CMK (cell line): ENCODE measurements at places on chromosomes 1 and 21.

GRCh38 chr1:9836632-9836960 is 12.8 kb upstream of the CLSTN1 start:
- DNase-seq, result no peak

DNA sequence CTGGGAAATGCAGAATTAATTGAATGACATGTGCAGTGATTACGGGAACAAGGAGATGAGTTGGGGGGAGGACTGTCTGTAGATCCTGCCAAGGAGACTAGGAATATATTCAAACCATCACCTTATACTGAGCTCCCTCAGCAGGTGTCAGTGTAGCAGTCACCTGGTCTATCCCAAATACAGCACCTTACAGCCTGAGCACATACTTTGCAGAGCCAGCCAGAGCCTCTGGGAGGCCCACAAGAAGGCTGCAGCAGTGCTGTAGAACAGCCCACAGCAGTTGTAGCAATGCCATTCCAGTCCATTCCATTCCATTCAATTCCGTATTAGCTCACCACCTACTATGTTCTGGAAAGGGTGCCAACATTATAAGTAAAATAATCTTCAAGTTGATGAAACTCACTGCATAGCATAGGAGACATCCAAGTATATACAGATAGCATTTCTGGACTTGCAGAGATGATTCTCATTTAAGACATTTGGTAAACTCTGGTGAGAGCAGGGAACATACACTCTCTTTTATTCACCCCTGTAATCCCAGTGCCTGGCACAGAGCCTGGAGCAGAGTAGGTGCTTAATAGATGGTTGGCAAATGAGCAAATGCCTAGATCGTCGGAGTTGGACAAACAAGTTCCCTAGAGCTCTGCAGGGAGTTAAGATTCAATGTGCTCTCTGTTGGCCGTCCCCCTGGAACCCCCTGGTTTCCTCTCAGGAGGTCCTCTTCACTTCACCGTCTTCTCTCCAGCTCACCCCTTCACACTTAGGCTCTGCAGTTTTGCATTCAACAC is 44.7 kb downstream of the KCNC4 start:
- no peak for DNase-seq

DNA sequence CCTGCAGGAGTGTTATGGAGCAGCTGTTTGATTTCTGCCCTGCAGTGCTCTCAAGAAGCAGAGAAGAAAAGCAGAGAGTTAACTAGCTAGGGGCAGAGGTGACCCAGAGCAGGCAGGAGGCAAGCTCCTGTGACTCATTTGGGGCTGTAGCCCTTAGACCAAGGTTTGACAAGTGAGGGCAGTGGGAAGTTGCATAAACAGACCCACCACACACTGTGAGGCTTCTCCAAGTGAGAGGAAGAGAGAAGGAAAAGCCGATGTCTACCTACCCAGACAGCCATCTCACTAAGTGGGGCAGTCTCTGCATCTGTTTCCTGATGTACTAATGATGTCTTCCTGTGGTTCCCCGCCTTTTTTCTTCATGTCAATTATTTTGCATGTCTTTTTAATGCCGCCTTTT is 159.9 kb upstream of the NR5A2 start:
- DNase-seq, result no peak

DNA sequence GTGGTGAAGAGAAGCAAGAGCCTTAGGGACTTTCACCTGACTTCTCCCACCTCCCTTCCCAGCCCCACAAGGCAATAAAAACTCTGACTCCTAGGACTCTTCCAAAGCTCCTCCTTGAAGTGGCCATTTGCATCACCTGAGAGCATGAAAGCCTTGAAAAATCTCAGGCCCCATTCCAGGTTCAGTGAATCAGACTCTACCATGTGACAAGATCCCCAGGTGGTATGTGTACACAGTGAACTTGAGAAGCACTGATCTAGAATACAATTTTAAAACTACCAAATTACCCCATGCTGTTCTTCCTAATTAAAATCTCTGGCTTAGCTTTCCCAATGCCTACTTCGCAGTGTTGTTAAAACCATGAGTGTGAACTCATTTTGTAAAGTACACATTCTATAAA is 195.1 kb upstream of the SAMSN1 start:
- DNase-seq, result no peak
